Putamen (tissue), 1 donor: ENCODE measurements at places on chromosomes 5 and 9.

- no peak for DNase-seq
Measured at GRCh38 chr5:95836544-95836943, 14.0 kb upstream of the GLRX start.

DNA sequence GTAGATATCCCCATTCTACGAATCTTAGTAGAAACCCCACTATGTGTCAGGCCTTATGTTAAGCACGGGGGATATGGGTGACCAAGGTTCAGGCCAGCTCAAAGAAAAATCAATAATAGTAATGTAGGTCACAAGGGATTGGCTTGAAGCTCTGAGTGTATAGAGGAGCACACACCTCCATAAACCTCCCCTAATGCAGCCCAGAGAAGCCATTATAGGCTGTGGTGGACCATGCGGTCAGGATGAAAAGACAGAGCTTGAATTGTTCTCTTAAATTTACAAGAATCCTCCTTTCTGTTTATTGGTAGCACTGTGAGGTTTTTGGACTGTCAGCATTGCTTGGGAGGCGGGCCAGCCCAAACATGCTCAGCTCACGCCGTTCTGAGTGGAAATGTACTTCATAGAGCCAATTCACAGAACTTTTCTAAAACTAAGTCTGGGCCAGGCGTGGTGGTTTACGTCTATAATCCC, 9.1 kb downstream of the PDE6A start:
- no peak for DNase-seq

- no peak for DNase-seq
Measured at GRCh38 chr9:137088121-137088520, 1.3 kb downstream of the MAN1B1 start.

- no peak for DNase-seq
Measured at GRCh38 chr5:53211799-53212198, 102.2 kb upstream of the MOCS2 start.

- no peak for DNase-seq
Measured at GRCh38 chr9:97651646-97652045, 18.0 kb downstream of the NCBP1 start.

DNA sequence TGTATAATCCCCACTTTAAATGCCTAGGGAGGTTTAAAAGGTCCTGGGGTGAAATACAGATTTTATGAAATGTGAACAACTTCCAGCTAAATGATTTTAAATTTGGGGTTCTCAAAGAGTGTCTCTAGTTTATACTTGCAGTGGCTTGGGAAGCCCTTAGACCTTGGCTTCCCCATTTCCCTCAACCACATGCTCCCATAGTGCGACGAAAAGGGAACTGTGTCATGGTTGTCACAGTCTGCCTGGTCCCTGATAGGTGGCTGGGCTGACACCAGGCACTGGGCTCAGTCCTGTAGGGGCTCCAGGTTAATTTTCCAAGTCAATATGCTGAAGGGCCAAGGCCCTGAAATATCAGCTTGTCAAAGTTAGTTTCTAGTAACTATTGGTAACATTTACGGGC, 10.4 kb upstream of the CXCL14 start:
- DNase-seq, result no peak

GRCh38 chr9:135487281-135488012, 7.9 kb downstream of the PPP1R26 start:
- no peak for DNase-seq

- no peak for DNase-seq
Measured at GRCh38 chr9:92980085-92980745, 32.9 kb downstream of the FGD3 start.

GRCh38 chr9:95302479-95302878, 15.0 kb downstream of the FANCC start:
- DNase-seq, result no peak

DNA sequence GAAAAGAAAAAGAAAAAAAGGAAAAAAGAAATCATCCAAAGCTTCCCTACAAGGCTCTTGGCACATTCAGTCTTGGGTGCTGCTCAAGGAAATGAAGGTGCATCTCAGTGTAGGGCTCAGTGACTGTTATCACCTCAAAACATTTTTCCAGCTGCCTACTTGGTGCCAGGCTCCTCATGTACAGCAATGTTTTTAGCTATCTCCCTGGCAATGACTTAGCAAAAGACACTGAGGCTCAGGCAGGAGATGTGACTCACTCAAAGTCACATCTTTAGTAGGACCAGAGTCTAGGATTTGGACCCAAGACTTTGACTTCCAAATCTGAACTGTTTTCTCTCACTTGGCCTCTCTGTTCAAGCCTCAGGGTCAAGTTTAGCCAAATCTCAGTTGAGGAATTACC, 264.2 kb downstream of the CRB2 start:
- DNase-seq, result no peak

GRCh38 chr9:134913713-134914500, 3.8 kb downstream of the FCN1 start:
- no peak for DNase-seq

GRCh38 chr9:138096519-138096845, 218.9 kb downstream of the CACNA1B start:
- DNase-seq, result no peak

- peak; percentile 64 for DNase-seq
Measured at GRCh38 chr5:36728697-36729543, 122.5 kb downstream of the SLC1A3 start.

GRCh38 chr5:15835514-15835913, 335.5 kb downstream of the FBXL7 start:
- DNase-seq, result no peak

DNA sequence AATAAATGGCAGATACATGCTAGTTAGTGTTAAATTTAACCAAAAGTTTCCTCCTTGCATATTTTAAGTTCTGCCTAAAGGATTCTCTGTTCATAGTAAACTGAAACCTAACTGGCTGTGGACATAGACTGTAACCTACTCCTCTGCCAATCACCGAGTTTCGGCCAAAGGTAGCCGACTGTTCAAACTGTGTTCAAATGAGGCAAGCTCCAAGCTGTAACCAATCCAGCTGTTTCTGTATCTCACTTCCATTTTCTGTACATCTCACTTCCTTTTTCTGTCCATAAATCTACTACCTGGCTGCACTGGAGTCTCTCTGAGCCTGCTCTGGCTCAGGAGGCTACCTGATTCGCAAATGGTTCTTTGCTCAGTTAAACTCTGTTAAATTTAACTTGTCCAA, 44.1 kb downstream of the KCNV2 start:
- no peak for DNase-seq

DNA sequence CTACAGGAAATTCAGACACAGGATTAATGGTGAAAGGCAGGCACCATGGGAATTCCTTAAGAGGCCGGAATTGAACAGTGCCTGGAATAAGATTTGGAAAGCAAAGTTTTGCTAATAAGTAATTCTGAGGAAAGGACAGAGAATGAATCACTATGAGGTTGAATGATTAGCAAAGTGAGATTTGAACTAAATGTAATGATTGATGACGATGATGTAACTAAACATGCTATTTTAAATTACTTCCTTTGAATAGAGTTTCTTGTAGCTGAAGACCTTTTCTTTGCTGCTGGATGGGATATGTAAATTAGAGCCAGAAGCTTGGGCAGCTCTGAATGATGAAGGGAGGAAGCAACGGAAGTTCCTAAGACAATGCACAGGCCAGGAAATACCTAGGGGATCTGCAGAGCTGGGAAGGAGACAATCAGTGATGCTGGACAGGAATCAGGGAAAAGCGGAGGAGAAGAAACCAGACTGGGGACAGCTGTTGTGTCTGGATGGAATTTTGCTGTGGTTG, 482.0 kb downstream of the PSAT1 start:
- no peak for DNase-seq

DNA sequence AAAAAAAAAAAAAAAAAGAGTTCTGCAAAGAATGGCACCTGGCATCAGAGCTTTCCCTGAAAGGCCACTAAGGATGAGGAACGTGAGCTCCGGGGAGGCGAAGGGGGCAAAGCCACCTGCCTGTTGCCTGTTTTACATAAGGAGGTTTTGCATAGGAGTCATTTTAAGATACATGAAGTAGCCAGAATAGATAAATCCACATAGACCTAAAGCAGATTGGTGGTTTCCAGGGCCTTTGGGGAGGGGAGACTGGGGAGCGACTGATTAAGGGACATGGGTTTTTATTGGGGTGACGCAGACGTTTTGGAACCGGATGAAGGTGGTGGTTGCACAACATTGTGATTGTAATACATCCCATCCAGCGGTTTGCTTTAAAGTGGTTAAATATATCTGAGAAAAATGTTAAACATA, 7.1 kb downstream of the NEK6 start:
- DNase-seq, result no peak

DNA sequence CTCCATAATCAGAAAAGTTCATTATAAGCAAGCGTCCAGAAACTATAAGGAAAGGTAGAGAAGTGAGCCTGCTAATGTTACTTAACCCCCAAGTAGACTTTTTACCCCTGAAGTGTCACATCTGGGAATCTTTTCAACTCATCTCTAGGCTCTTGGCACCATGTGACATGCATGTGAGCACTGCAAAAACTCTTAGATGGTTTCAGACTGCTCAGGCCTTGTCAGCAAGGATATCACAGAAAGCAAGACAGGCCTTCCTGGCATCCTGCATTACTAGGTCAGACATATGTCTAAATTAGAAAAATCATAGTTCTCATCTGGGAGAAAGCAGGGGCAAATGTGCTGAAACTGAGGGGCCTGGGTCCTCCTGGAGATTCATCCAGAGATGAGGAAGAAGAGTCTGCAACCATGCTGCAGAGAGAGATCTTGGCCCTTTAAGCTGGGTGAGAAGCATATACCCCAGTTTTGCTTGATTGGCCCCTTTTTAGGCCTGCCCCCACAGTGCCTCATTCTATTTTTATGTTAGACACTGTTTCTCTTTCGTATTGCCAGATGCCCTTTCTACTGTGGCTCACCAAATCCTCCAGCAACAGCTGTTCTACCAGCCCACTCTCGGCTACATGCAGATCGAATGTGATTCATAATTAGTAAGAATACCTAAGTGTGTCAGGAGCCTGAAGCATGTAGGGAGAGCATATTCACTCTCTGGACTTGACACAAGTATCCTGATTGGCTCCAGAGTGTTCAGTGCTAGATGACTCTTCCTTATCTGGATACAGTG, 19.0 kb downstream of the TMEM8B start:
- peak; percentile 73 for DNase-seq

- DNase-seq, result no peak
Measured at GRCh38 chr5:145464171-145464570, 371.0 kb downstream of the PRELID2 start.

GRCh38 chr9:83526901-83527300, 11.3 kb downstream of the FRMD3 start:
- no peak for DNase-seq

DNA sequence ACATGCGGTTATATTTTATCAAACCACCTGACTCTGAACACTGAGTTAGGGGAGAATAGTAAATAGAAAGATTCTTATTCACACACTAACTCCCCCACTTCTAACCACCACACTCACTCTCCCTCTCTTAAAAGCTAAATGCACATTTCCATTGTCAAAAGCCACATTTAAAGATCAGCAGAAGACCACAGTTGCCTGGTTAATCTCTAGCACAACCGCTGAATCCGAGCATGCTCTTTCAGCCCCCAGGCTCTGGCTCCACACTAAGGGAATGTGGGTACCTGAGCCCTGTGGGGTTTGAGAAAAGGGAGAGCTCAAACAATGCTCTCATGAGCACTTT, 35.7 kb downstream of the PFDN1 start:
- no peak for DNase-seq

GRCh38 chr9:97704345-97704677, 7.2 kb upstream of the XPA start:
- DNase-seq, result no peak

- DNase-seq, result no peak
Measured at GRCh38 chr5:179873588-179874110, 15.0 kb upstream of the MRNIP start.

- no peak for DNase-seq
Measured at GRCh38 chr5:73641811-73642210, 15.8 kb downstream of the ARHGEF28 start.

- no peak for DNase-seq
Measured at GRCh38 chr5:160787240-160787639, 64.8 kb downstream of the ATP10B start.

DNA sequence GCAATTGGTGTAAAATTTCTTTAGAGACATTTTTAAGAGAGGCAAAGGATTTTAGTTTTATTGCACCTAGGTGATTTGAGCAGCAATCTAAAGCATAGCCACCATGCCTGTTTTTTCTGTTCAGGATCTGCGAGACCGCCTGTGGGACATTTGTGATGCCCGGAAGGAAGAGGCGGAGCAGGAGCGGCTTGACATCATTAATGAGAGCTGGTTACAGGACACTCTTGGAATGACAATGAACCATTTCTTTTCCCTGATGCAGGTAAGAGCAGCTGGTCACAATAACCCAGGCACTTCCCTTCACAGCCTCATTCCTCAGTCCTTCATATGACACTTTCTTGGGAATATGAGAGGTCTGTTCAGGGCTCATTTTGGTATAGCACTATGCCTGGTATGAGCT, 103.2 kb upstream of the IL7R start:
- no peak for DNase-seq

GRCh38 chr5:125928663-125929062, 494.5 kb upstream of the GRAMD2B start:
- DNase-seq, result no peak

DNA sequence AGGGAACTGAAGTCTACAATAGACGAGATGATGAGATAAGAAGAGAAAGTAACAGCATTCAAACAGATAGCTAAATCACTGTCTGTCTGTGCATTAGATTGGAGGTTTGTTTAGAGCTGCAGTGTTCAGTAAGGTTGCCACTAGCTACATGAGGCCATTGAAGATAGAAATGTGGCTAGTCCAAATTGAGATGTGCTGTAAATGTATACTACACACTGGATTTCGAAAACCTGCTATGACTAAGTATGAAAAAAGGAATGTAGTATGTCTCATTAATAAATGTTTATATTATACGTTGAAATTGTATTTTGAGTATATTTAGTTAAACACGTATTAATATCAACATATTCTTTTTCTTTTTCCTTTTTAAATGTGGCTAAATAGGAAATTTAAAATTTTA, 142.1 kb downstream of the XRCC4 start:
- no peak for DNase-seq

GRCh38 chr5:78925129-78925876, 59.8 kb downstream of the ARSB start:
- DNase-seq, result no peak
